Inflammatory macrophage treated with lipopolysaccharide for 4 hours (primary cell): ENCODE measurements at places on chromosomes 13 and 19.

GRCh38 chr19:48393559-48394330 is at the start of gene GRIN2D:
Gene GRIN2D, plus strand, starts transcription at chr19:48393668. Its CDS starts 4,725 bp downstream, at chr19:48398393.
- DNase-seq = no peak

GRCh38 chr13:98144801-98145350 is 2.0 kb downstream of the FARP1 start:
- no peak for DNase-seq

DNA sequence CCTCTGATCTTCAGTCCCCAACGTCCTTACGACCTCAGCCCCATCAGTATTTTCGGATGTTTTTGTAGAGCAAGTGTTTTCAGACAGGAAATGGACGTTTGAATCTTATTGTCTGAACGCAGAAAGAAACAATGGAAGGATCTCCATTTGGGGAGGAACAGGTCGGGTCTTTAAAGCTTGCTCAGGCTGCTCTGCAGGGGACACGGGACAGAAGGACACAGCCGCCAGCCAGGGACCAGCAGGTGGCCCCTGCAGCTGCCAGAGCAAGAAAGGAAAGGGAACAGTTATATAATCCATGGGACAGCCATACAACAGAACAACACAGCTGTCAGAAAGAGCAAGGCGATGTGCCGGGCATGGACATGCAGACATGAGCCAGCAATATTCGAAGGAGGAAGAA is 18.5 kb upstream of the IGLON5 start:
- no peak for DNase-seq

DNA sequence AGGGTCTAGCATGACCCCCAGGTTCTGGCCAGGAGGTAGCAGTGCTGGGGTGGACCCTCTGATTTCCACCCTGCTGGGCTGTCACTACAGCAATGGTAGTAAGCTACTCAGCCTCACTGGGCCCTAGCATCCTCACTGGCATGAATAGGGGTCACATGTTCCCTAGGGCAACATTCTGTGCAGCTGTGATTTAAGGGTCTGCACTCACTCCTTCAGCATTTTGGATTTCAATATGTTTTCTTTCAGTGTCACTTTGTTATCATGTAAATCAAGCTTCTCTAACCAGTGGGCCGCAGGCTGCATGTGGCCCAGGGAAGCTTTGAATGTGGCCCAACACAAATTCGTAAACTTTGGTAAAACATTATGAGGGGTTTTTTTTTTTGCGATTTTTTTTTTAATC is 57.8 kb downstream of the SPATA13 start:
- no peak for DNase-seq

DNA sequence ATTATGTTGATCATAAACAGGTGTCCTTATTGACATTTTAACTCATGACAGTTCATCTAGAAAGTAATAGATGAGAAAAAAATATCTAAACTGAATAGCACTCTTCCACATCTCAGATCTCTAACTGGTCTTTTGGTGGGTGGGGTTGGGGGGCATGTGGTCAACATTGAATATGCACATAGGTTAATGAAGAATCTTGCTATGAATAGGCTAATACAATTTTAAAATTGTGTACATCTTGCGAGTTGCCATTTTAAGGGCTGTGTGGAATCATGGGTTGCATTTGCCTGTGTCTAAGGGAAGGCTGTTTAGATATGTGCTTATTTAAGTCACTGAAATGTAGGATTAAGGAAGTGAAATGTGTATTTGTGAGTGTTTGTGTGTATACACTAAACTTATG is 346.0 kb downstream of the ITGBL1 start:
- no peak for DNase-seq

DNA sequence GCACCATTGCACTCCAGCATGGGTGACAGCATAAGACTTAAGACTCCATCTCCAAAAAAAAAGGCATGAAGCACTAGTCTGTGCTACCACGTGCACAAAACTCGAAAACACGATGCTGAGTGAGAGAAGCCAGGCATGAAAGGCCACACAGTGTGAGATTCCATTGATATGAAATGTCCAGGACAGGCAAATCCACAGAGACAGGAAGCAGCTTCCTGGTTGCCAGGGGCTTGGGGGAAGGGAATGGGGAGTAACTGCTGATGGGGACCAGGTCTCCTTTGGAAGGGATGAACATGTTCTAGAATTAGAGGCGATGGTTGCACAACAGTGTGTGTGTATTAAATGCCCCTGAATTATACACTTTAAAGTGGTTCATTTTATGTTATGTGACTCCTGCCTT is 15.9 kb upstream of the JUND start:
- no peak for DNase-seq

DNA sequence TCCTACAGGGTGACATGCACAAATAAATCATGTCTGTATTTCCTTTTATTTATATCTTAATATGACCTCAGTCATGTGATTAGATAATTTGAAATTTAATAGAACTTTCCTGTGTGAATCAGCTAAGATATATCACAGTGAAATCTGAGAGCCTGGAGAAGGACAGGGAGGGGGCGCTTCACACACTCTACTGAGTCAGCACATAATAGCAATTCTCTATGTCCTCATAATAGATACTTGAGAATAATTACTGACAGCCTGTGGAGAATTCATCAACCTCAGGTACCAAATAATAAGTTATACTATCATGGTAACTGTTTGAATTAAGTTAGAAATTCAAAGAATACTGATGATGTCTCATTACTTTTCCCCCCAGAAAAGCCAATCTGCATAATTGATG is 98.0 kb upstream of the SLC10A2 start:
- DNase-seq = no peak

DNA sequence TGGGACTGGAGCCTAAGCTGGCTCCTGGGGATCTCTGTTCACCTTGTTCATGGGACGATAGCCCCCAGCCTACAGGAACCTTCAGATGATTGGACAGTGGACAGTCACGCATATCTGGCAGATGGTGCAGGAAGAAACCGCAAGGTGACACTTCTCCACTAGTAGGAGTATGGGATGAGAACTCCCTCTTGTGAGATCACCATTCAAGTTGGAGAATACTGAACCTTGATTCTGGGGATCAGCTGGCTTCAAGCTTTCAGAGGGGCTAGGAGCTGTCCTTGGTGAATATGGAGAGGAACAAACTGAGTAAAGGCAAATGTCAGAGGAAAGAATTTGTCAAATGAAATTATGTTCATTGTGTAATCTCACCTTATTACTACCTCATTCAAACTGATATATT is 204.5 kb downstream of the PDS5B start:
- DNase-seq = no peak

DNA sequence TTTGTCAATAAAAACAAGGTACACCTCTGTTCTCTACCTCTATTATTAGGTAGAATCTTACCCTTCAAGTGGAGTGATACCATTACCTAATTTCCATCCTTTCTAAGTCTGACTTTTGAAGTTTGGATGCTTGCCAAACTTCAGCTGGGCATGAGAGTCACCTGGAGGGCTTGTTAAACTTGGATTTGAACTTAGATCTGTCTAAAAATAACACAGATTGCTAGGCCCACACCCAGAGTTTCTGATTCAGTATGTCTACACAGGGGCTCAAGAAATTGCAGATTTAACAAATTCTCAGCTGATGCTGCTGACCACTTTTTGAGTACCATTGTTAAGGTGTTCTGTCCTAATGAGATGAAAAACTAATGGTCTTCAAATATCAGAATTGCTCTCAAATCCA is 512.2 kb downstream of the LMO7 start:
- no peak for DNase-seq

GRCh38 chr19:13034636-13035035 is 39.4 kb downstream of the NFIX start:
- no peak for DNase-seq

GRCh38 chr19:2327773-2328400 is 499 bp downstream of the LSM7 start:
- peak; percentile 96 for DNase-seq
